Chondrocyte (in vitro differentiated cells): ENCODE measurements at places on chromosomes 13 and 19. TPM values are rescaled to one million over a fixed set of nuclear protein-coding genes. Genes with fewer than 3 reads are reported as not detected.

- H3K27me3 ChIP-seq: no peaks in the 10 kb centered on the region
- no peak overlapping the region for H3K4me3 ChIP-seq
- no peak overlapping the region for H3K27ac ChIP-seq
- DNase-seq: no peak
- H3K4me1 ChIP-seq: peaks cover 3% of the 10 kb centered on the region
- H3K36me3 ChIP-seq: peaks cover 20% of the 10 kb centered on the region
Observed at GRCh38 chr19:49555600-49556411, 24.6 kb downstream of the NOSIP start.

- peaks cover 26% of the 10 kb centered on the region for H3K4me1 ChIP-seq
- no peaks in the 10 kb centered on the region for H3K27me3 ChIP-seq
- H3K27ac ChIP-seq: no peak overlapping the region
- H3K4me3 ChIP-seq: no peak overlapping the region
- H3K36me3 ChIP-seq: no peaks in the 10 kb centered on the region
Observed at GRCh38 chr13:50425772-50426171, 410.5 kb downstream of the KCNRG start.

DNA sequence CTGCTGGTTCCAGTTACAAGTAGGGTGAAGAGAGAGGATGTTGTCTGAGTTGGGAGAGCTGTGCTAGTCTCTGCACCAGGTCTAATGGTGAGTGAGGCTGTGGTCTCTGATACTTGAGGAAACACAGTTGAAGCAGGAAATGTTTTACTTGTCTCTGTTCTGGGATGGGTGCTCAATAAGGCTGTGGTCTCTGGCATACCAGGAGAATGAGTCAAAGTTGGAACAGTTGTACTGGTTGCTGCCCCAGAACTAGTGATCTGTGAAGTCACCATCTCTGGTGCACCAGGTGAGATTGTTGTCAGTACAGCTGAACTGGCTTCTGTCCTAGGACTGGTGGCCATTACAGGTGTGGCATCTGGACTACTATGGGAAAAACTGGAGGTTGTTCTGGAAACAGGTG, 74.7 kb downstream of the MUC16 start:
- H3K27me3 ChIP-seq: no peaks in the 10 kb centered on the region
- H3K36me3 ChIP-seq: peaks cover 4% of the 10 kb centered on the region
- no peaks in the 10 kb centered on the region for H3K4me1 ChIP-seq
- no peak overlapping the region for H3K4me3 ChIP-seq
- H3K27ac ChIP-seq: no peak overlapping the region

Gene CGB1
- total RNA-seq: 0.92 TPM in 1 of 3 replicates, not detected in the others

Gene IFNL1
- total RNA-seq: not detected in 3 replicates

Gene ZNF439
- total RNA-seq: 1.1 to 5.7 TPM (median 4.9 TPM) in 3 replicates

Gene THSD1
- 6.5 to 12.5 TPM (median 6.7 TPM) in 3 replicates for total RNA-seq

Gene ZNF681
- total RNA-seq: 1.1 to 2.5 TPM (median 1.4 TPM) in 3 replicates
